Activated T-helper 17 cell treated with anti-CD3 and anti-CD28 coated beads, Interleukin-2, amount 50 U/mL, for 72 hours (primary cell): ENCODE measurements at places on chromosomes 7 and 10. TPM values are rescaled to one million over a fixed set of nuclear protein-coding genes. Genes with fewer than 3 reads are reported as not detected.

DNA sequence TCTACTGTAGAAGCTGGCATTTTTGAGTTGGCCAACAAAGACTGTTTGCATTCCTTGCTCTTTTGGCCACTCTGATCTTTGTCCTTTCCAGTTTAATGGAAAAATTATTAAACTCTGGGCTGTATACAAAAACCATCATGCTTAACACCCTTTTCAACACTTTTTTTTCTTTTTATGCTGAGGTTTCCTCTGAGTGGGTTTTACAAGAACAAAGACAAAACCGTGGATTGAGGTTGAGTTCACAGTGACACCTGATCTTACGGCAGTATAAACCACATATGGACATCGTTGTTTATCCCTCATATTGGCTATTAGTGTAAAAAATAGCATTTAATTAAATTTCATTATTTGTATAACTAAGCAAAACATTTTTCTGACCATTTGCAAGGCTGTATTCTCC is 21.8 kb downstream of the MGAM start:
- no peak for ATAC-seq

GRCh38 chr10:34049887-34050286 is 715.4 kb upstream of the NRP1 start:
- ATAC-seq = peak; percentile 85

DNA sequence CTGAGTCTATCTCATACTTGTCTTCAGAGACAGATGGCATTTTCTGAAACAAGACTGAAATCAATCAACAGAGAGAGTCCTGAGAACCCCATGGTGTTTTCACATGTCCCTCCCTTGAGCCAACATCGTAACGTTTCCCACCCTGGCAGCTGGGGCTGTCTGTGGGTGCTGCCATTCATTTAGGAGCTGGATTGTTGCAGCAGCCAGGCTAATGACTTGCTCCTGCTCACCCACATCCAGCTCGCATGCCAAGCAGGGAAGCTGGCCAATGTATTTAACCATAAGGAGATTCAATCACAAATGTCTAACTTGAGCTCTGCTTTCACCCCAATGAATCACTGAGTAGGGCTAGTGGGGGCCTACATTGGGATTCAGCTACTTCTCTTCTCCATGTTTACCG is 146.1 kb downstream of the ADRA2A start:
- no peak for ATAC-seq

GRCh38 chr7:40283391-40283790 is 148.6 kb downstream of the SUGCT start:
- no peak for ATAC-seq

DNA sequence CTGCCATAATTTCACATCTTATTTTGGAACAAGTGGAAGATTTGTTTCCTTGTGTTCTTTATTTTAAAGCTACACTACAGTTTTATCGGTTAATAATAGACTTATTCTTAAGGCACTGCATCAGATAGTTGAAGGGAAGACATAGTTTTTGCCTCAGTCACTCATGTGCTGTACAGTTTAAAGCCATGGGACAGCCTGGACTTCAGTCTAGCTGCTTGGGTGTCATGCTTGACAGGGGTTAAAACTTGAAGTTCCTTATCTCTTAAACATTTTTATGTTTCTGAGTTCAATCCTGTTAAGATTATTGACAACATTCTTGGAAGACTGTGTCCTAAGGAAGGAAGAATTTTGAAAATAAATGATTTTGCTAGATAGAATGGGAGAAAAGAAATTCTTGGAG is 49.7 kb downstream of the PPP1R9A start:
- ATAC-seq = no peak

DNA sequence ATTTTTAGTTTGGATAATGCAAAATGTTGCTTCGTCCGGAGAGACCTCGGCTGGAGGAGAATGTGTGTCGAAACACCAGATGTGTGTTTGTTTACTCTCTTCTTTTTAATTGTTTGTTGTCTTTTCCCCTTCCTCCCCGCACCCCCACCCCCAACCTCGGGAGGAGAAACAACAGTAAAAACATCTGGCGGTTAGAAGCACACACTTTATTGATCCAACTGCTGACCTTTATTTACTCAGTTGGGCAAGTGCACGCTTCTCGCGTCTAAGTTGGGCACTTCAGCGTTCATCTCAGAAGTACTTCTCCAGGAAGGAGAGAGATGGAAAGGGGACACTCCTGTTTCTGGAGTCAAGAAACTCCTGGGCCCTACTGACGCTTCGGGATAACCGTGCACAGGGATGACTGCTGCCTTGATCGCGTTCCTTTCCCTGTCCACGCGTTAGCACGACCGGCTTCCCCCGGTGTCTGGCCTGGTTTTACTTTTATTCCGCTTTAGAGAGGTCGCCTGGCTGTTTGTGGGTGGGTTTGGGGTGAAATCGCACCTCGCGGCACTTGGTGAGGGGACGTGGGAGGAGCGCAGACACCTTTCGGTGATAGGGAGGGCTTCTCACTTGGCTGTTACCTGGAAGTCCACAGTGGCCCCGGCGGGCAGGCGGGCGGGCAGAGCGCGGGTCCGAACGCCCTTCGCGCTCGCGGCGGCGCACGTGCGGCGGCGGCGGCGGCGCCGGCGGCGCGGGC is 168.3 kb upstream of the PPP1R3A start:
- ATAC-seq = no peak

DNA sequence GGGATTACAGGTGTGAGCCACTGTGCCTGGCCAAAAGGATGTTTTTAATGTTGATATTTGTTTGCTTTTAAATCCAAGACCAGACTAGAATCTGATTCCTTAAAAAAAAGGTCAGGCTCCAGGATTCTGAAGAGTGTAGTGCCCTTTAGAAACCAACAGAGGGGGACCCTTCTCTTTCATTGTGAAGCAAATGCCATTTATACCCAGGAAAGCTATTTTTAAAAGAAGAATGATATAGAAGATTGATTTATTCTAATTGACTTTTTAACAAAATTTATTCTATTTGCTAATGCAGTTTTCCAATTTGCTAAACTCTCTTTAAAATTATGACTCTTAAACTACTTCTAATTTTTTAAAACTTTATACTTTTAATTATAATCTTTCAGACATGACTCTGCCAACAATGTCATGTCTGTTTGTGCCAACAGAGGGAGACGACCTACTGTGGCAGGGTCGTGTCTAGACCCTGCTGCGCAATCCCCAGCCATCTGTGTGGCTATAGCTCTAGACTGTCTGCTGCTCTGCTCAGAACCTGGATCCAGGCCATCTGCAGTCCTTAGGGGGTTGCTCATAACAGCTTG is 201.0 kb upstream of the IMMP2L start:
- ATAC-seq = no peak

- ATAC-seq = no peak
Observed at GRCh38 chr7:154912871-154913637, 89.9 kb downstream of the PAXIP1 start.

GRCh38 chr7:464454-465401 is 54.9 kb downstream of the PDGFA start:
- no peak for ATAC-seq

DNA sequence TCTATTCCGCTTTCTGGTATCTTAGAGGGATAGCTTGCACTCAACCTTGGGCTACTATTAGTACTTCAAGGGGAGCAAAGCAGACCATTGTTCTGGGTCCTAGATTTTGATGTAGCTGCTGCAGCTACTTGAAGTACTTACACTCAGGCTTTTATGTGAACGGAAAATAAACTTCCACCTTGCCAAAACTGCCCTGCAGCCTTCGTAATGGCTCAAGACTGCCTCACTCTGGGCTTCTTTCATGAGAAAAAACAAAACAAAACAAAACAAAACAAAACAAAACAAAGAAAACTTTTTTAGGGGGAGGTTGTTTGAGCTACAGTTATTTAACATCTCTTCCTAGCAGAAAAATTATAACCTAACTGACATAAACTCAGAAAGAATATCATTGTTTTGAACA is 19.4 kb upstream of the EPHB6 start:
- no peak for ATAC-seq

DNA sequence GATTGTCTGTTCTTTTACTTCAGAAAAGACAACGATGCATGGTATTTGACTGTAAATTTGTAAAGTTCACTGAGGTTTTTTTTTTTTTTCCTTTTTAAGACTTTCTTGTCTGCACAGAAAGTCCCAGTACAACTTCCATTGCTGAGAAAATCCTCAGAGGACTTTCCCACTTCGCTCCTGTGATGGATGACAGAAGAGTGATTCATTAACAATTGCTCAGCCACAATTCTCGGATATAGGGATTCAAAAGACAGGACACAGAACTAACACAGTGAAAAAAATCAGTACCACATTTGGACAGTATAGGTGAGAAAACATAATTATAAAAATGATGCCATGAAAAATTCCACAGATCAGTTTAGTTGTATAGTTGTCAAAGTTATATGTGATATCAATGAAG is 48.0 kb downstream of the SEC23IP start:
- no peak for ATAC-seq

DNA sequence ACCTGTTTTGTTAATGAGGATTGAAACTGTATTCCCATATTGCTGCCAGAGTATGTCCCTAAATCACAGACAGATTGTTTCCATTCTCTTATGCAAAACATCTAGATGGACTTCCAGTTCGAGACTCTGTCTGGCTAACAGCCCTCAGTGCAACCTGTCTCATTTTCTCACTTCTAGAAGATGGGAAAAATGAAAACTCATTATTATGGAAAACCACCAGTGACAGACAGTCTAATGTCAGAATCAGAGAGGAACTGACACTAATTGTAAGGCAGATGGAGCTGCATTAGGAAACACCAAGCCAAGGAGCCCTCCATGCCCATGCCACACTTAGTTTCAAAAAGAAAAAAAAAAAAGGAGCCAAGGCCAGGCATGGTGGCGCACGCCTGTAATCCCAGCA is 61.6 kb downstream of the NPSR1 start:
- no peak for ATAC-seq

DNA sequence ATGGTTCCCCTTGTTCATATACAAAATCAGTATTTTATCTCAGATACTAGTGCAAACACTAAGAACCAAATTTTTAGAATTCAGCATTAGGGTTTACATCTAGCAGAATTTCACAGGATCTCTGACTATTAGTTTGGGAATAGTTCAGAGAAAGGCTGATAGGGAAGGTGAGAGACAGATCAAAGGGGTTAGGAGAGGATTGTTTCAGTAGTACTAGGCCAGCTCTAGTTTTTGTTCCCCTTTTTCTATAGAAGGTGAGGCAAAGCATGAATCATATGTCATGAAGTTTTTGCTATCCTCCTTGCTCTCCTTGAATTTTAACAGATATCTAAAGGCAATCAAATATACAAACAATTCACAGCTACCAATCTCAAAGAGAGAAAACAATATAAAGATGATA is 26.1 kb upstream of the CTNNA3 start:
- no peak for ATAC-seq

- ATAC-seq = no peak
Observed at GRCh38 chr10:73601486-73601921, 10.4 kb upstream of the USP54 start.

DNA sequence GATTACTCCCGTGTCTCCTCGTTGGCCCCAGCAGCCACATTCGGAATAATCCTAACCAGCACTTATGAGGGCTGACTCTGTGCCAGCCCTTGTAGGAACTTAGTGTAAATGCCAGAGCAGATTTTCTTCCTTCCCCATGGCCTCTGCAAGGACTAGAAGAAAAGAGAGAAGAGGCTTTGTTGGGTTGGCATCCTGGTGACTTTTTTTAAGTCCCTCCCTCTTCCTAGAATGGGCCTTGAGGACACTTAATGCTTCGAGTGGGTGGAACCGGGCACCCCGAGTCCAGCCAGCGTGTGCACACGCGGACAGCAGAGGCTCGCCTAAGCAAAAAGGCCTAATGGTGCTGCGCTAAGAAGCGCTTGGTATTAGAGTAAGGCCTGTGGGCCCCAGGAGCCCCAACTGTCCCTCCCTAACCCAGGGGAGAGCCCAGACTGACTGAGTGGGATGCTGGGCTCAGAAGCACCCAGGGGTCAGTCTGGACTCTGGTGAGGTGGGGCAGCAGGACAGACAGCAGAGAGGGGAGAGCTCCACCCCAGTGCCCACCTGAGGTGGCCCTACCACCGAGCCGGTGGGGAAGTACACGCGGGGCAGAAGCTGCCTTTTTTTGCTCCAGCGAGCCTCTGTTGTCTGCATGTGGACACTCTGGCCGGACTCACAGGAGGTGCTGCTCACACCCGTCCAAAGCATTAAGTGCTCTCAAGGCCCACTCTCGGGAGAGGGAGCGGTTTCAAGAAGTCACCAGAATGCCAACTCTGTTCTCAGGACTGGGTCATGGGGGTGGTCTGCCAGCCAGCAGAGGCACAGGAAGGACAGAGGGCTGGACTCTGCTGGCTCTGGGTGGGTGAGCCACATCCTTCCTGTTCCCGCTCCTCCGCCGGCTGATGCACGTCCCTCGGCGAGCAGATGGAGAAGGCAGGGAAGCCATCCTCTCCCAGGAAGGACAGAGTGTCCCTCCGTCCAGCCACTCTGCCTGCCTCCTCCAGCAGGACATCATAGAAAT is 12.5 kb downstream of the ITPRIP start:
- no peak for ATAC-seq

DNA sequence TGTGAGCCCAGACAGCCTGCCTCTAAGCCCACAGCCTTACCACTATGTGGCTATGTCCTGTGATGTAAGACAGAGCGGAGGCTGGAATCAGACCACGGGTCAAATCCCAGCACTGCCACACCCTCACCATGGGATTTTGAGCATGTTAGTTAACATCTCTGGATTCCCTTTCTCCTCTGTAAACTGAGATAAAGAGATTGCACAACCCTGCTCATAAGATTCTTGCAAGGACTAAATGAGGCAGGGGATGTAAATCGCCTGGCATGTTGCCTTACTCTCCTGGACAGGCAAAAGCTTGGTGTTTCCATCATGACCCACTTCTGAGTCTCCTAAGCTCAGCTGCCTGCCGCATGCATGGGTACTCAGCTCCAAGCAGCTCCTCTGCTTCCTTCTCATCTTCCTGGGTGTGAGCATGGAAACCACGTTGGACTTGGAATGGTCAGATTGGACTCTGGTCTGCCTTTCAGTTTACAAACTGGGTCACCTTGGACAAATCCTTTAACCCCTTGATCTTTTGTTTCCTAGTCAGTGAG is 41.3 kb upstream of the MTURN start:
- ATAC-seq = no peak

- peak; percentile 56 for ATAC-seq
Observed at GRCh38 chr7:116809636-116810266, 52.6 kb upstream of the CAPZA2 start.

GRCh38 chr10:44465401-44466115 is 80.7 kb upstream of the CXCL12 start:
- no peak for ATAC-seq

DNA sequence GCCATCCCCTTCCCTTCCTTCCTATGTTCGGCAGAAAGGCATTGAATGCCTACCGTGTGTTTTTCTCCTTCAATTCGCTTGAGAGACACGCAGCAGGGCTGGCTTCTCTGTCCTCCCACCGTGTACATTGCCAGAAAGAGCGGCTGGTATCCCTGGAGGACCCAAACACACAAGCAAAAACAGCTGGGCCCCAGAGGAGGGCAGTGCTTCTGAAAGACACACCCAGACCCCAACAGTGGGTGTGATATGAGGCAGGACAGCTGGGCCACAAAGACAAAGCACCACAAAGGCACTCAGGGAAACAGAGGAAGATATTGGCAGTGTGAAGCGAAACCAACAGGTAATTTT is 133.1 kb upstream of the SH2B2 start:
- ATAC-seq = no peak

Gene CHAT
- total RNA-seq = not detected

Gene NEUROG3
- total RNA-seq = 0.78 TPM

Gene CRTAC1
- not detected for total RNA-seq

Gene SMKR1
- 1.9 TPM for total RNA-seq

Gene MAPK8
- total RNA-seq = 36.4 TPM

Gene SPDYE18
- total RNA-seq = not detected

Gene UPK3BL2
- total RNA-seq = 45.7 TPM

Gene MBL2
- total RNA-seq = not detected
